Articular chondrocyte of knee joint (primary cell): ENCODE measurements at places on chromosomes 4 and X. TPM values are rescaled to one million over a fixed set of nuclear protein-coding genes. Genes with fewer than 3 reads are reported as not detected.

Gene SPATA18
- 10.7 and 26.6 TPM in 2 replicates for total RNA-seq

Gene UGT2B10
- total RNA-seq: not detected in 2 replicates

Gene SEC24D
- total RNA-seq: 134 and 179 TPM in 2 replicates

Gene IL21
- not detected in 2 replicates for total RNA-seq

Gene PDZD4
- 0.78 and 0.97 TPM in 2 replicates for total RNA-seq

Gene CWH43
- not detected in 2 replicates for total RNA-seq

Gene GYG2
- total RNA-seq: 1.5 and 3.8 TPM in 2 replicates

Gene POU4F2
- not detected in 2 replicates for total RNA-seq

Gene VSIG4
- not detected in 2 replicates for total RNA-seq

Gene IGFBP7
- 71.1 and 256 TPM in 2 replicates for total RNA-seq
